ENCODE measurements at places on chromosomes 3 and 15.

- DNase-seq = no peak
Measured at GRCh38 chr15:65893060-65893459, 23.8 kb downstream of the RAB11A start.

DNA sequence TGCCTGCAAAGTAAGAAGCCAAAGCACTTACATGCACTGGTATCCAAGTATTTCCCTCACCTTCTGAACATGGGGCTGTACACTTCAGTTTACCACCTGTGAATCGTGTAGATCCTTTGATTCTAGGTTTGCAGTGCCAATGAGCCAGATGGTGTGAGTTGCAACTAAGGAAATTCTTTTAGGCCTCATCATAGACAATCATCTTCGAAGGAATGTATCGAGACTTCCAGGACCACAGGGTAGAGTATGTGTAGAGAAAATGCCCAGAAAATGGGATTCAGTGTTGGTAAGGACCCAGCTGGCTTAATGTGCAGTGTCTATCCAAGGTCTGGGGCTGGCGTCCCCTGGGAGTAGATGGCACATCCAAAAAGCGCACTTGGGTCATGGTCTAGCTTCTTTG, 323.2 kb upstream of the TPM1 start:
- no peak for DNase-seq

GRCh38 chr3:134356411-134357040, 17.7 kb downstream of the AMOTL2 start:
- no peak for DNase-seq

DNA sequence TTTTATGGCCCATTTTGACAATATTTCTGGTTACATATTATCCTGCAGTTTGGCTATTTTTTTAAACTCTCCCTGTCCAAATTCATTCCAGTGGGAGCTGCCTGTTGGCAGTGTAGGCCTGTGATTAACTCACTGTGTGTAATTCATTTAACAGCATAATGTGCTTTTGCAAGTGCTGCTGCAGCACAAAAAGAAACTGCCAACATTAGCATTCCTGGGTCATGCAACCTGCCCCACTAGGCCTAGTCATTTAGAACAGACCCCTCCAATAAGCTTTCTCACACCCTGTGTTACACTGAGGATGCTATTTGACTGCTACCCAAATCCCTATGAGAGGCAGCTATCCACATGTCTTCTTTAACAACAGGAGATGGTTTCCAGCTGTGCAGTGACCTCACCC, 251.2 kb upstream of the UBE2E2 start:
- DNase-seq = peak; percentile 74

DNA sequence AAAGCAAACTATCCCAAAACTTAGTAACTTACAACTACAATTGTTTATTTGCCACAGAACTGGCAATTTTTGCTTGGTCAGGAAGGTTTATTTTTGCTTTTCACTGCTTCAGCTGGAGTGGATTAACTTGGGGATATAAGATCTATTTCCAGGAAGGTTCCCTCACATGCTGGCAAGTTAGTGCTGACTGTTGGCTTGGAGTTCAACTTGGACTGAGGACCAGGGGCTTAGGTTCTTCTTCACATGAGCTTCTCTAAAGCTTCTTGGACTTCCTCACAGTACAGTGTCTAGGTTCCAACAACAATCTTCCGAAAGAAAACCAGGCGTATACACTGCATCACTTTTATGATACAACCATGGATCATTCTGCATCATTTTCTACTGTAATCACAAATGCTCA, 264.4 kb downstream of the CHL1 start:
- DNase-seq = no peak

GRCh38 chr15:62124176-62124972, 40.7 kb downstream of the C2CD4B start:
- no peak for DNase-seq

DNA sequence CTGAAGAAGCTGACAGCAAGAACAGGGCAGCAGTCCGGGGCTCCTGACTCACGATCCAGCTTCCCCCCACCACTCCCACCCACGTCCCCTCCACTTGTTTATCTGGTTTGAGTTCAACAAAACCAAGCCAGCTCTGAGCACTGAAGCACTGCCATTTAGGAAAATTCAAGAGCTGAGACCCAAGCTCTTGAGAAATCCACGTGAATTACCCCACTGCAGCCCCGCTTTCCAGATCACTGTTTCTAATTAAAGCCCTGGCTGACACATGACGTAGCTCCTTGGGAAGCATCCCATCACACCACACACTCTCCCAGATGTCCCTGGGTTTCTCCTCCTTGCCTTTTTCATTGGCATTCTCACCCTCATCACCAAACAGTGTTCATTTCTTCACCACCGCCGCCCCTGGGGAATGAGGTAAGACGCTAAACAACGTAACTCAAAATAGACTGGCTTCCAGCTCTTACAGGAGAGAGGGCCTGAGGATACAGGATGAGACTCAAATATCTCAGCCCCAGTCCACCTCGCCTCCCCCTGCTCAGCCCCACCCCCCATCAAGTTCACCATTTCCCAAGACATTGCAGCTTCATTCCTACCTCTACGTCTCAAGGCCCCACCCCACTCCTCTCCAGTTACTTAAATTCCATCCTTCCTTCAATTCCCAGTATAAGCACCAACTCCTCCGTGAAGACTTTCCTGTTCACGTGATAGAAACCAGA, 95.4 kb downstream of the SRGAP3 start:
- DNase-seq = peak; percentile 72

GRCh38 chr3:170997961-170998913, 28.3 kb downstream of the SLC2A2 start:
- DNase-seq = no peak

GRCh38 chr15:94272251-94272898, 41.0 kb downstream of the MCTP2 start:
- no peak for DNase-seq

DNA sequence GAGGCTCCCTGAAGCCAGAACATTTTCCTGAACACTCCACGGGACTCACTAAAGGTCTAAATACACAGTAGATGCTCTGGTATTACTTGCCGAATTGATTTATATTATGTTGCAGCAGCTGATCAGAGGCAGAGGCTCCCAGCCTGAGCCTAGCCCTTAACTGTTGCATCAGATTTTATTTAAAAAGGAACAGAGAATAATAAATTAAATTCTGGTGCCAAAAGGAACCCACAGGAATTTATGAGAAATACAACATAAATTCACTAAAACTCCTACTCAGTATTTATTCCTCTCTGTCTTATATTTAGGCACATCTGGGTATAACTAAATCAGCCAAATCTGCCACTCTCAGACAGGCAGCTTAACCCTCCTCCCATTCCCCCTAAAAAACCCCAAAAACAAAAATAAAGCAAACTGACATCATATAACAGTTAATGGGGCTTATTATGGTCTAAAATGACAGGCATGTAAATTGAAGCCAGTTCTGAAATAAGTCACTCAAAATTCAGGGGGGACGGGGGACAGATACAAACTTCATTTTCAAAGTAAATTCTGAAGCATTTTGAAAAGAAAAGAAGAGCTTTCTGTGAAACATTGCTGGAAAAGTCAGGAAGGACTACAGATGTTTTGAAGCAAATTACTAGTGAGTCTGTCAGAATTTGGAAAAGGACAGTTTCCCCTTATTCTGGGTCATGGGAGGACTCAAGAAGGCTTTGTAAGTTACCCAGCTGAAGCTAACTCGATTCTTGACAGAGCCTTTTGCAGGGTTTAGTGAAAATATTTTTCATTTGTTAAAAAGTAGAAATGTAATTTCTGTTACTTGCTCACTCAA, 53.8 kb upstream of the CORO2B start:
- no peak for DNase-seq

DNA sequence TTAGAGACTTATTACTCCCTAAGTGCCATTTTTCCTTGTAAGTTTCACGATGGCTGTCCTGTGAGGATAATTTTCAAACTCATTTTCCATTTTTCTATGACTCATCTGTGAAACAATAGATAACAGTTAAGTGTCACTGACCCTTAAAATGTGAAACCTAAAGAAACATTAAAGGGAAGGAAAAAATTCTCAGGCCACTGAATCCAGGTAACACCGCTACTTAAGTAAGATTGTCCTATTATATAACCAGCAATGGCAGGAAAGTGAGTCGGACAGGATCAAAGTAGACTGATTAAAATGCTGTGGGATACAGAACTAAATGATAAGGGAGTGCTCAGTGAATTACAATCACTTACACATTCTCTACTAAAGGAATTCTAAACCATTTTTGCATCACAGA, 12.4 kb downstream of the PLD1 start:
- no peak for DNase-seq

Data from right forelimb (tissue), 1 donor.